ENCODE measurements at places on chromosomes 7 and 10.

GRCh38 chr10:131790021-131790420 lies 110.8 kb upstream of the PPP2R2D start:
- DNase-seq = no peak

DNA sequence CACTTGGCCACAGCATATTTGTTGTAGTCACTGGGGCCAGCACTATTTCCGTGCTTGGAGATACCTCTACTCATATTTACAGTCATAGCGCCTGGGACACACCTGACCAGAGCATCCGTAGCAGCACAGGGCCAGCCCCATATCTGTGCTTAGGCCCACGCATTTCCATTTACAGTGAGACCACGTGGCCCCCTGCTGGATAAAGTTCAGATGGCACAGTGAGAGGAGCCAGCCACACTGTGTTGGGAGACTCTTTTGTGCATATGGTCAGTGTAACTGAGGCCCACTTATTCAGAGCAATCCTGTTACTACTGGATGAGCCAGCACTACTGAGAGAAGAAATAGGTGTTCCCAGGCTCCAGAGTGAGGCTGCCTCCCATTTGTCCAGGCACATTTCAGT lies 455.3 kb downstream of the REEP3 start:
- DNase-seq = peak; percentile 28

- DNase-seq = no peak
These were observed 3.1 kb upstream of the ASIC3 start for GRCh38 chr7:151045262-151045661.

DNA sequence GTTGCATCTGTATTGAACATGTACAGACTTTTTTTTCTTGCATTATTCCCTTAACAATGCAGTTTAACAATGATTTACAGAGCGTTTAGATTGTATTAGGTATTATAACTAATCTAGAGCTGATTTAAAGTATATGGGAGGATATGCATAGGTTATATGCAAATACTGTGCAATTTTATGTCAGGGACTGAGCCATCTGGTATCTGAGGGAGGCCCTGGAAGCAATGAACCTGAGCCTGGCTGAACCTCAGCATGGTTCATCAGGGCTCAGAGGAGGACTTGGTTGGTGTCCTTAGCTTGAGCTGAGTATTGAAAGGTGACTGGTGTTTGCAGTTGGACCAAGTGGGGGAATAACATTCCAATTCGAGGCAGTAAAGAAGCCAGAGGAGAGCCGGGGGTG lies 4.8 kb downstream of the ADCK2 start:
- no peak for DNase-seq

DNA sequence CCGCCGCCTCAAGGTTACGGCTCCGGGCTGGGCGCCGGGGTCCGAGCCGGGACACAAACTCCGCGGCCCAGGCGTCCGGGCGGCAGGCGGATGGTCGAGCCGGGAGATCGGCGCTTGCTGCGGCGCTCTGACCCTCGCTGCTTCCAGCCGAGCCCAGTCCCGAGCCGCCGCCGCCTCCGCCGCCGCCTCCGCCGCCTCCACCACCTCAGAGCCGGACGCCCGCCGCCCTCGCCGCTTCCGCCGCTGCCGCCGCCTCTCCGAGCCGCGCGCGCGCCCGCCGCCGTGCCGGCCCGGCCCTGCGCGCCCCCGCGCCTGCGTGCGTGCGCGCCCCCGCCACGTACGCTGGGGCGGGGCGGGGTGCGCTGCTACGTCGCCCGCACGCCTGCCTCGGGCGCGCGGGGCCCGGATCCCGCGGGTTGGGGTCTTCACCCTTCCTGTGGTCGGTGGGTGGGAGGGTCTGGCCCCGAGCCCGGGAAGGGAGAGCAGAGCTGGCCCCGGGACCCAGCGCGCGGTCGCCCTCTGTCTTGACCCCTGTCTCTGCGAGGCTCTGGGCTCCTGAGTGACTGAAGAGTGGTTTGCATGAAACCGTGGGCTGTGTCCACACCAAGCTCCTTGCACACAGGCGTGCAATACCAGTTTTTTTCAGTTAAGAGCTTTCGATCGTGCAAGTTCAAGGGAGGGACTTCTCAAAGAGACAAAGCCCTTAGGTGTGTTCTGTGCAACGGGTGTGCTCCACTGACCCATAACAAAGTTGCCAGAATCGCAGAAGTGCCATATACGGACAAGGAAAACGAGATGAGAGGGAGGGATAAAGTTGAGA lies at the start of gene SMURF1:
Gene SMURF1, minus strand, starts transcription at position 256 of the 820 bp plus-strand sequence. CDS start 328 bp downstream, outside the sequence.
- peak; percentile 78 for DNase-seq

DNA sequence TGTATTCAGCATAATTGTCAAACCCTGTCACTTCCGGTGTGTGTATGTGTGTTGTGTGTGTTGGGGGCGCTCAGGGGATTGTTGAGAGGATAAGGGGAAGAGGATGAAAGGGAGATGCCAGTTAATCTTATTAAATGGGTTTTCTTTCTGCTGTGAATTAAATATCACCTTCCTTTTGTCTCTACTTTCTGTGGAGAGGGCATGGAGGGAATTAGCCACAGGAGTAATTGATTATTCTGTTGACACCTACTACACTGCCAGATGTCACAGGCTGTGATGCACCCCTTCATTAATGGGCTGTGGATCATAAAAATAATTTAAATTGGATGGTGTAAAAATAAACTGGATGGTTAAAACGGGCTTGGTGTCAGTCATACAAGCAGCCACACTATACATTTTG lies 311.9 kb downstream of the MDFIC start:
- no peak for DNase-seq

DNA sequence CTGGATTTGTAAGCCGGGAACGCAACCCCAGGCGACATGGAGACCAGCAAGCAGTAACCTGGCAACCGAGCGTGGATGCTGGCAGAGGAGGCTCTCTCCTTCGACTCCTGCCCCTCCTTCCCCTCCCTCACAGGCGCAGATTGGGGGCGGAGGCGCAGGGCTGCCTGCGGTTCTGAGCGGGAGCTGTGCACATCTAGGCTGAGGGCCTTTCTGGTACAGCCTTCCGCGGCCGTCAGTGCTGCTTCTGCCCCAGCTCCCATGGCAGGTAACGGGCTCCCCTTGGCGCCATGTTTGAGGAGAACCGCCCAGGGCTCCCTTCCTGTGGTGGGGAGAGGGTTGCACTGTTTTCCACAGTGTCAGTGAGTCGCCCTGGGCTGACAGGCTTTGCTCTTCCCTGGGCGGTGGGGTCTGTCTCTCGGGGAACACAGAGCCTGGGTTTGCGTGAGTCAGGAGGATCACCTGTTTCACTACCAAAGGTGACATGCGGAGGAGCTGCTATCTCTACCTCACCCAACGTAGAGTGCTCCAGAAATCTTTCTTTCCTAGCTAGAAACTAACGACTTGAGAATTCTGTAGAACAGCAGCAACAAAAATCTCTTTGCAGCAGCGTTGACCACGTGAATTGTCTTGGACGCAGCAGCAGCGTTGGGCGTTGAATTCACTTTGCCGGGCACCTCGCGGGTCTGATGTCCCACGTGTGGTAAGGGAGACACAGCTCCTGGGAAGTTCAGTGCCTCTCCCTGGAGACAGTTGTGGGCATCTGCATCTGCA lies 154.8 kb upstream of the COBL start:
- DNase-seq = no peak

GRCh38 chr10:114042895-114043531 lies 653 bp upstream of the ADRB1 start:
- no peak for DNase-seq

- no peak for DNase-seq
These were observed 234.2 kb downstream of the CDK14 start for GRCh38 chr7:90830308-90830707.

GRCh38 chr10:11112718-11113117 lies 95.0 kb downstream of the CELF2 start:
- DNase-seq = no peak

DNA sequence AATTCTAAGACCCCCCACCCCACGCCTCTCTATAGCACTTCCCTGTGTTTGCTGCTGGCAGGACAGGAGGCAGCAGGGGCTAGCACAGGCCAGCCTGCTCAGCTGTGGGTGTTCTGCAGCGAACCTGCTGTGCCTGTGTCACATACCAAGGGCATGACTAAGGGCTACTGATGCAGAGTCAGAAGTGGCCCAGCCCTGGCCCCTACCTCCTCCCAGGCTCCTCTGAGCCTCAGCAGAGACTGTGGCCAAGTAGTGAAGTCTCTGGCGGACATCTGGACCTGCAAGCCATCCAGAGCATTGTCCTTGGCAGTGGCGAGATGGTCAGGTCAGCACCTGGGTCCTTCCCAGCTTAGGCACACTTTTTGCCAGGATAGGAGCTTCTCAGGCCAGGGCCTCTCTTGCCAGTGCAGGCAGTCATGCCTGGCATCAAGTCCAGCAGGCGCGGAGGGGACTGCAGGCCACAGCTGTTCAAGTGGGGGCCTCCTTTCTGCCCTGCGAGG lies 116.3 kb upstream of the RET start:
- DNase-seq = no peak

- DNase-seq = no peak
These were observed 44.0 kb downstream of the CAPZA2 start for GRCh38 chr7:116906391-116906790.

GRCh38 chr7:78523930-78524329 lies 725.4 kb downstream of the PHTF2 start:
- DNase-seq = no peak

DNA sequence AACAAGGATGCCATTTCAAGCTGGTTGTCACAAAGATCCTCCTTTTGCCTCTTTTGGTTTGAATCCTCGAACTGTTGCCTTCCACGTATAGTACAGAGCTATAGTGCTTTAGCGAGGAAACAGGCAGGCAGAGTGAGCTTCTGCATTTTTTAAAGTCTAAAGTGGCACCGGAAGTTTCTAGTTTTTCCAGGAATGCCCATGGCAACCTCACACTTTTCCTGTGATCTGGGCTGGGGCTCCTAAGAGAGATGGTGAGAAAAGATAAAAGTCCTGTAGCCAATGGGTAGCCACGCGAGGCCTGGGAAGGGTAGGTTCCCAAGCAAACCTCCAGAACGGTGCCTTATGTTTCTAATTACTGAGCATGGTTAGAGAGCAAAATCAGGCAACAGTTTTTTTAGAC lies 76.7 kb downstream of the CALD1 start:
- DNase-seq = no peak

DNA sequence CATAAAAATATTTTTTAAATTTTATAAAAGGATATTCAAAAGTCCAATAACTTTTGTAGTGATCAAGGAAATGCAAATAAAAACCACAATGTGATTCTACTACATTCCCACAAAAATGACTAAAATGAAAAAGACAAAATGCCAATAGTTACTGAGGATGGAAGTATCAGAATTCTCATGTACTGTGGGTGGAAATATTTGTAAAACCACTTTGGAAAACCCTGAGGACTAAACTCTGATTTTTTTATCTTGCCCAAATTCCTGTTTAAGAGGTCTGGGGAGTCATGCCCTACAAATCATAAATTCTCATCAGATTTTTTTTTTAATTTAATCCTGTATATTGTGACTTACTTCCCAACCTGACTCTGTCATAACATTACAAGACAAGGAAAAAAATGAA lies 9.8 kb upstream of the SEMA3D start:
- DNase-seq = no peak

GRCh38 chr10:96025566-96025965 lies 17.8 kb upstream of the CCNJ start:
- DNase-seq = no peak

GRCh38 chr10:113415246-113415645 lies 137.6 kb upstream of the HABP2 start:
- no peak for DNase-seq

DNA sequence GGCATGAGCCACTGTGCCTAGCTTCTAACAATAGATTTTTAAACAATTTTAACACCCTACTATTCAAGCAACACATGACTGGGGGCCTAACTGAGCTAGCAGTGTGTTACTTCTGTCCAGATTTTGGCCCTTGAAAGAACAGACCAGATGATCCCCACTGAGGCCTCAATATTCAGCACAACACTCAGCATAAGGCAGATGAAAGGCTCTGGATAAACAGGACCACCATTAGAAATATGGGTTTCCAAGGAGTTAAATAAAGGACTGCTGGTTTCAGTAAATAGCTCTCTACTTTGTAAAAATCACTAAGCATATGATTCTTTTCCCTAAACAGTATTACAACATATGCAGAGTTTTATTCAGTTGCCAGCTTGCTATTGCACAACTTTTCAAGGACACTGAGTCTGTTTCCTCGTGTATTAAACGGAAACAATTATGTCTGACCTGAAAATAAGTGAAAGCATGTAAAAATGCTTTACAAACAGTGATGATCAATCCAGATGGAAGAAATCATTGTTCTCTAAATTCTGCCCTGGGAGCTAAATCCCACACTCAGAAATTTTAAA lies 23.8 kb upstream of the FZD1 start:
- DNase-seq = no peak

GRCh38 chr10:30804478-30805055 lies 175.0 kb upstream of the LYZL2 start:
- DNase-seq = no peak

- no peak for DNase-seq
These were observed 16.6 kb downstream of the C7orf33 start for GRCh38 chr7:148607151-148607661.

GRCh38 chr10:114541081-114541796 lies 116.8 kb downstream of the ABLIM1 start:
- peak; percentile 83 for DNase-seq

- DNase-seq = no peak
These were observed 43.0 kb upstream of the DLX6 start for GRCh38 chr7:96962221-96962885.

DNA sequence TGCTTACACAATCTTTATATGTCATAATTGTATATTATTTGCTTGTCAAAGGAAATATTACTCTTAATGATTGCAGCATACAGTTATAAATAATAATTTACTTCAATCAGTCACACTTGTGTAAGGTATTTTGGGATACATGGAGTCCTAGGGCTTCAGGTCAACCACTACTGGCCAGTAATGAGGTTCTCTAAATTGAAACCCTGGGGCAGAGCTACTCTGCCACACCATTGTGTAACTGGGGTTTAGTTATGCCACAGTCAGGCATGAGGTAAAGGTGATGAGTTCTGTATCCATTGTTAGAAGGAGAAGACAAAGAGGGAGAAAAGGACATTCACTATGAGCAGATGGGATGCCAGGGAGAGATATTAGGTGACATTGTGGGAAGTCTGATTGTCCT lies 117.4 kb downstream of the RNLS start:
- no peak for DNase-seq

GRCh38 chr7:47307311-47307710 lies 274.6 kb downstream of the TNS3 start:
- no peak for DNase-seq

DNA sequence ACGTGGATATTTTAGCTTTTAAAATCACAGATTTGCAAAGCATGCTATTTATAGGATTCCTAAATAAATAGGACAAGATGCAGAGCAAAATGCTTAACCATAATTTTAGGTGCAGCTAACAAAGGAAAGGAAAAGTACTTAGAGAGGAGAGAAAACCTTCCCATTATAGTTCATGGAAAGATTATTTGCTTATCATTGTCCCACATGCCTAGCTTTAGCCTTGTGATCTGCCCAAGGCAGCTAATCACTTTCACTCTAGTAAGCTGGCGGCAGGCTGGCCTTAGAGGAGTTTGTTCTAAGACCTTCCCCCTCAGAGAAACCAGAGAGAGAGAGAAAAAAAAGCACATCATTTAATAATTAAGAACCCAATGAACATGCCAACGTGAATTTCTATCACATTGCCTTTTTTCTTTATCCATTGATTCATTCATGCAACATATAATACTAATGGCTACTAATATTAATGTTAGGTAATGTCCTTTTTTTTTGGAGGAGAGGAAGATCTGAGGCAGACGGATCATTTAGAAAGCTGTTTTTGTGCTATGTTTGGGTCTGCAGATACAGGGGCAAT lies 274.6 kb downstream of the ARL4A start:
- DNase-seq = no peak

GRCh38 chr7:55420530-55420929 lies 55.4 kb downstream of the LANCL2 start:
- DNase-seq = no peak

- DNase-seq = no peak
These were observed 6.3 kb upstream of the OPN4 start for GRCh38 chr10:86647773-86648703.

Measured in activated CD4-positive, alpha-beta memory T cell treated with anti-CD3 and anti-CD28 coated beads, Interleukin-2, amount 10 ng/mL, durations not matched to agents 7 days and 5 days (primary cell).